ENCODE measurements at places on chromosomes 3 and 15.

GRCh38 chr3:161284989-161285388, 63.9 kb downstream of the NMD3 start:
- DNase-seq: no peak

GRCh38 chr3:128609294-128609693, 41.3 kb downstream of the RPN1 start:
- no peak for DNase-seq

GRCh38 chr15:73873889-73874511, 636 bp downstream of the TBC1D21 start:
- no peak for DNase-seq

GRCh38 chr3:30894521-30895251, at the start of gene GADL1:
Gene GADL1 (minus strand): TSS chr3:30894661. CDS start chr3:30894614, 47 bp downstream.
- no peak for DNase-seq

DNA sequence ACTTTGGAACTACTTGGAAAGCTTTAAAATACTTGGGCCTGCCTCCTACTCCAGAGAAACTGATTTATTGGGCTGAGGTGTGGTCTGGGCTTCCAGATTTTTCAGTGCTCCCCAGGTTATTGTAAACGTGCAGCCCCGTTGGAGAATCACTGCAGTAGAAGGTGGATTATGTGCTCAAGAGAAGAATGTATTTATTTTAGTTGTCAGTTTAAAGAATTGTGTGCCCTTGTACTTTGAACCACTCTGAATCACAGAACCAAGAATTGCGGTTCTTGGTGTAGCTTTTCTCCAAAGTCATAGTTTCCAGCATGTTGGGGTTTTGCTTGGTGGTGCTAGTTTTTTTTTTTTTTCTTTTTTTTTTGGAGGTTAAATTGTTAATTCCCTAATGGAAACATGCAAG, 1.6 kb downstream of the TATDN2 start:
- DNase-seq: no peak

DNA sequence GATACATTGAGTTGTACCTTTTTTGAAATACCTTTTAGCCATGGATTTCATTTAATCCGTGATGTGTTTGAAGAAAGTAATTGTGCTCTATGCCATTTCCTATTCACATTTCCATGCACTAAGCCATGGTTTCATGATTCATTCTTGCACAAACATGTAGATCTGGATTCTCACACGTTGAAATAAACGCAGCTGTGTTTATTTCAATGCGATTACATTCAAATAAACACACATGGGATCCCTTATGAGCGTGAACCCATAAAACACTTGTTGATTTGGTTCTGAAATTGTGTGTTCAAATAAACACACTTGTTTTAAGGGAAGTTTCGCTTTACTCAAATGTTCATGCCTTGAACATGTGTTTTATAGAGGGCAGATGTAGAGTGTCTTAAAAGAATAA, 39.2 kb downstream of the BBX start:
- no peak for DNase-seq

- no peak for DNase-seq
Measured at GRCh38 chr15:69929905-69930630, 167.6 kb downstream of the TLE3 start.

DNA sequence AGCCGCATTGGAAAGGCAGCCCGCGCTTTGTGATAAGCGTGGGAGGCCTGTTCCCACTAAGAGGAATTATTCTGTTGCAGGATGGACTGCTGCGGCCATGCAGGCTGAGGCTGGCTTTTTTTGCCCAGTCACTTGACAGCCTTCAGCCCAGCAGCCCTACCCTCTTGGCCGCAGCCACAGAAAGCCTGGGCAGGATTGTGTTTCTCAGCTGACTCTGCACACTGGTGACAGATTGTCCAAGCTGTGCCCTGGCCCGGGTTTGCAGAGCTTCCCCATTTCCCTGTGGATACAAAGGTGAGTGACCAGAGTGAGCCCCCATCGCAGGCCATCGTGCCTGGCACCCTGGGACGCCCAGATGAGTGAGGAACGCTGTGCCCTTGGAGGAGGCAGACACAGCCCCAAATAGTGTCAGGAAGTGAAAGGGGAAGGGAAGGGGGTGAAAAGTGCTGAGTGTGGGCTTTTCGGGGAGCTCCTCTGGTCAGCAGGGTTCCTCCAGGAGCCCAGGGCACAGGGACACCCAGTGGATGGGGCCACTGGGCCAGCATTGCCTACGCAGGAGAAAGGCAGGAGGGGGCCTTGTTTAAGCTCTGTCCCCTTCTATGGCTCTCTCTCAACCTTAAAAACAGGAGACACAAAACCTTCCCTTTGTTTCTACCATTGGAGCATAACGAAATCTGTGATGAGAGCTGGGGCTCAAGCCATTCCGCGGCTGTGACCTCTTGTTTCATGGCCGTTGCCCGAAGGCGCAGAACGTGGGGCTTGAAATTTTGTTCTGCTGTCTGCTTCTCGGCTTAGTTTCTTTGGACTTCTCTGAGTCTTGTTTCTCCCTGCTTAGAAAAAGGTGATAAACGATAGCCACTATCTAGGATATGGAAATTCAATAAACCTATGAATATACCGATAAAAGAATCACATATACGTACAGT, 91.5 kb upstream of the MEF2A start:
- no peak for DNase-seq

GRCh38 chr15:69056365-69056764, 41.9 kb downstream of the NOX5 start:
- no peak for DNase-seq
